Heart left ventricle (tissue), 16 donors: ENCODE measurements at places on chromosomes 5 and 9. TPM values are rescaled to one million over a fixed set of nuclear protein-coding genes. Genes with fewer than 3 reads are reported as not detected.

DNA sequence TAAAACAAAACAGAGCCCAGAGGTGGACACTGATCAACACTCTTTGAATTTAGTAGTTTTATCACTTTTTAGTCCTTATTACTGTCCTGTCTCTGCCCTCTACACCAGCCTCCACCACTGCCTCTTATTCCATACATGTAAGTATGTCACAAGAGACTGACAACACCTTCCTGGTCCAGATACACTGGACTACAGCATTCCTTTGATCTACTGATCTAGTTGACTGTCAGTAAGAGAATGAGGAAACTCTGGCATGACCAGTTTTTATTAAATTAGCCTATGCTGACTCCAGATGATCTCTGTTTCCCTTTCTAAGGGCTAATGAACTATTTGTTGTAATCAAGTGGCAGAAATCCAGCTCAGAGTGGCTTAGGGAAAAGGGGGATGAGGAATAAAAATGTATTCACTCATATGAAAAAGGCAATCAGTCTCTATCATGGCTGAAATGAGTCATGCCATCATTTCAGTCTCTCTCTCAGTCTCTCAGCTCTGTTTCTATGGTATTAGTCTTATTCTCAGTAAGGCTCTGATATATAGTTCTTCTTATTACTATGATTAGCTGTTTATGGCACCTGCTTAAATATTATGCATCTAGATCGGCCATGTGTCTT is 5.5 kb downstream of the ARHGEF37 start:
- no peak for DNase-seq

DNA sequence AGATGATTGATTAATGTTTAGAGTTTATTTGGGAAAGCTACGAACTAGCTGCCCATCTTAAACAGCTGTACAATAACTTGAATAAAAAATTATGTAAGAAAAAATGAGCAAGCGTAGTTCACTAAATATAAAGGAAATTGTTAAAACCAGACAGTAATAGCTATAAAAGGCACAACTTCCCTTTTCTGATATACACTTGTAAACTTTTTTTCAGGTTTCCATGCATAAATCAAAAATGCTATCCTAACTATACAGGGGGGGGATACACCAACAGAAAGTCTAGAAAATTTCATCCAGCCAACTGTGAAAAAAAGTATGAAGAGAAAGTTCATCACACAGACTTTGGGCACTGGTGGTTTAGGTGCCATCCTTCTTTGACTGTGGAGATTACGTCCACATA is 122.3 kb downstream of the NR3C1 start:
- no peak for DNase-seq

DNA sequence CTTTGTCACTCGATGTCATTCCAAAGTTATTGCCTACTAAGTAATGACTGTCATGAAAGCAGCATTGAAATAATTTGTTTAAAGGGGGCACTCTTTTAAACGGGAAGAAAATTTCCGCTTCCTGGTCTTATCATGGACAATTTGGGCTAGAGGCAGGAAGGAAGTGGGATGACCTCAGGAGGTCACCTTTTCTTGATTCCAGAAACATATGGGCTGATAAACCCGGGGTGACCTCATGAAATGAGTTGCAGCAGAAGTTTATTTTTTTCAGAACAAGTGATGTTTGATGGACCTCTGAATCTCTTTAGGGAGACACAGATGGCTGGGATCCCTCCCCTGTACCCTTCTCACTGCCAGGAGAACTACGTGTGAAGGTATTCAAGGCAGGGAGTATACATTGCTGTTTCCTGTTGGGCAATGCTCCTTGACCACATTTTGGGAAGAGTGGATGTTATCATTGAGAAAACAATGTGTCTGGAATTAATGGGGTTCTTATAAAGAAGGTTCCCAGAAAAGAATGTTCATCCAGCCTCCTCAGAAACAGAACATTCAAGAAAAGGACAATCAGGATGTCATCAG is 11.3 kb downstream of the TLR4 start:
- DNase-seq, result no peak

DNA sequence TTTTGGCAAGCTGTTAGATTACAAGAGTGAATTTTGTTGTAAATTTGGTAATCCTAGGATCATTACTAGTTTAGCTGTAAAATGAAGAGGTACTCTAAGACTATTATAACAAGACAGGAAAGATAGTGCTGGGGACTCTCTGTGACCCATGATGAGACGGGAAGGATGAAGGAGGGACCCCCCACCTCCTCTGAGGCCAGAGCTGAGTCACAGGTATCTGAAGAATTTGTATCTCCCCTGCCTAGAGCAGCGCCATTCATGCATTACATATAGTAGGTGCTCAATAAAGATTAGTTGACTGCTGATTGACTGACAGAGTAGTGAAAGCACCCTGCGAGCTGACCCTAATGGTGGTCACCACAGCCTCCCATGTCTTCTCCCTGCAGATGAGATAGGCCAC is 202.8 kb downstream of the SNX18 start:
- DNase-seq, result no peak

DNA sequence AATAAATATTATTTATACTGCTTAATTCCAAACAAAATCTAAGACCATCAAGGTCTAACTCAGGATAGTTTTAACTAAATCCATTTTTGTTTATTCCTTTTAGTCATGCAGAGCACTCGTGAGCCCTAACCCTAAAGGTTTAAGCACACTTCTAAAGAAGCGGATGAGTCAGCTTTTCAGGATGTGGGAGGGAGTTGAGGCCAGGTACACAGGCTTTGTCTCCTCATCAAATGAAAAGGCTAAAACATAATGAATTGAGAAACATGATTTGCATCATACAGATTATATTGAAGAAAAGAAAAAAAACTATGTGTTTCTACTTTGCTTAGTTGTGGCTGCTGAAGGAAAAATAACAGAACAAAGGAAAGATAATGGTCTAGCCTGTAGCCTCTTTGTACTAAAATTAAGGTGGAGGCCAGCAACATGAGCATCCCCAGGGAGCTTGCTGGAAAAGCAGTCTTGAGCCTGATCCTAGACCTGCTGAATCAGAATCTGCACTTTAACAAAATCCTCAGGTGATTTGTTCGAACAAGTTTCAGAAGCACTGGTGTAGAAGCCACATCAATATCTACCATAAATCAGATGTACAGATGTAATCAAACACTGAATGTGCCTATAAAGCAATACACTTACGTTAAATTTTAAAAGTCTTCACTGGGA is 21.1 kb upstream of the ISCA1 start:
- no peak for DNase-seq

The ENTPD8 gene
- not detected for total RNA-seq
